Spleen (tissue), 13 donors: ENCODE measurements at places on chromosomes 16 and 17. TPM values are rescaled to one million over a fixed set of nuclear protein-coding genes. Genes with fewer than 3 reads are reported as not detected.

PRSS21 gene
- polyA plus RNA-seq, result 0.49 TPM

PPP1R27 gene
- polyA plus RNA-seq, result not detected

DNA sequence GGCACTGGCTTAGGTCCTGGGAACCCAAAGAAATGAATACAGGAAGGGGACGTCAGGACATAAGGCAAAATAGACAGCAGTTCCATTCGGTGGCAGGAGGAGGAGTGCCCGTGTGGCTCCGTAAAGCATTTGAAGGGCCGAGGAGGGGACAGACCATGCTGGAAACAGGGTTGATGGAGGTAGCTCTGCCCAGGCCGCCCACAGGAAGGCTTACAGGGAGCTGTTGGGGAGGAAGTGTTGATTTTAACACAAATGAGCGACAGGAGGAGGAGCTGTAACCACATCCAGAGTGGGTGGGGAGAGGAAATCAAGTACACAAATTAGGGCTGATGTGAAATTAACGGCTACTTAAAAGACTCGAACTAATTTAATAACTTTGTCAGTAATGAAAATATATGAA lies 54.6 kb downstream of the RBFOX3 start:
- no peak for DNase-seq

DNA sequence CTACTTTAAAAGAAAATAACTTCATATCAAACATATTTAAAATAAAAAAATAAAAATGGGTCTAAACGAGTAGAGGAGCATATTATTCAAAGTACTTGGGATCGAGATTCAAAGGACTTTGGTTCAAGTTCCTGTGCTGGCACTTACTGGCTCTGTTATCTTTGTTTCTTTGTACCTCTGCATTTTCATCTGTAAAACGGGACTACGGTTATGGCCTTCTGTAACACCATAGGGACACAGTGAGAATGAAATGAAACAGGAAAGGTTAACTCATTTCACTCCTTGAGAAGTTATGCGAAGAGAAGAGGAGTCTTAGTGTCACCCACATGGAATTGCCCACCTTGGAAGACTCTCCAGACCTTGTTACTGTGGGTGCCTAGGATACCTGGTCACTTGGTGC lies 379.1 kb upstream of the CCL2 start:
- no peak for DNase-seq
